ENCODE measurements at places on chromosomes 4 and X.

DNA sequence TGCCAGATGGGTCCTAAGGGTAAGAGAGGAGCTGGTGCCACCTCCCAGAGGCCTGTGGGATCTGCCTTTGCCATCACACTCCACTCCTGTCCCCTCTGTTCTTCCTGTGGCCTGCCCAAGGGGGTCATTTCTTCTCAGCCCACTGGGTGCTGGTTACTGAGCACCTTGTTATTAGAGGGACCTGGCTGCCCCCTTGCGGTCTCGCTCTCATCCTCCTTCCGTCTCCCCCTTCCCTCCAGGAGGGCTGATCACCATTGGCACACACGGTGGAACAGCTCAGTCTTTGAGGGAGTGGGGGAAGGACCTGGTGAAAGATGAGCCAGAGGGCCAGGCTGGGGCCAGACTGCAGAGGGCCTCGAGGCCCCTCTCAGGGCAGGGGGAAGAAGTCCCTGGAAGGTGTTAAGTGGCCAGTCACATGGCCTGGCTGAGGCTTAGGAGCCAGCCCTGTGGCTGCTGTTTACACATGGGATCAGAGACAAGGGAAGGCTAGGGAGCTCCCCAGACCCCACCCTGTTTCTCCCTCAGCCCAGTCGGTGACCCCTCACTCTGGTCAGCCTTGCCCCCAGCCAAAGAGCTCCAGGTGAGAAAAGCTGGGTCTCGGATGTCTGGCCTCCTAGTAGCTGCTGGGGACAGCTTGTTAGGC is 68.1 kb downstream of the MTMR1 start:
- no peak for DNase-seq

DNA sequence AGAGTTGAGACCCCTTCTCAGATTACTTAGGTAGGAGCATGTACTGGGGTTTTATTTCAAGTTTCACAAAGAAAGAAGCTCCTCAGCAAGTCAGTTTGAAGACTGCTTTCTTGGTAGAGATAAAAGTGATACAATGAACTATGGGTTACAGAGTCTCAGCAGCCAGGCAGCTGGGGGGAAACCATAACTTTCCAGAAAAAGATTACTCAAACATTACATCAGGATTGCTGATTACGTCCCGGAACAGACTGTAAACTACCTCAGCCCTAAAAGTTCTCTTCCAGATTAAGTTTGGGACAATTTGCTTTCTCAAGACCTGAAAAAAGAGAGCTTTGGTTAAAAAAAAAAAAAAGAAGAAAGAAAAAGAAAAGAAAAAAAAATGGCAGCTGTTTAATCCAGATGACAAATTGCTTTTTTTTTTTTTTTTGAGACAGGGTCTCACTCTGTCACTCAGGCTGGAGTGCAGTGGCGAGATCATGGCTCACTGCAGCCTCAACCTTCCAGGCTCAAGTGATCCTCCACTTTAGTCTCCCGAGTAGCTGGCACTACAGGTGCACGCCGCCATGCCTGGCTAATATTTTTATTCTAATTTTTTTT is 16.6 kb downstream of the SAT1 start:
- DNase-seq, result no peak

DNA sequence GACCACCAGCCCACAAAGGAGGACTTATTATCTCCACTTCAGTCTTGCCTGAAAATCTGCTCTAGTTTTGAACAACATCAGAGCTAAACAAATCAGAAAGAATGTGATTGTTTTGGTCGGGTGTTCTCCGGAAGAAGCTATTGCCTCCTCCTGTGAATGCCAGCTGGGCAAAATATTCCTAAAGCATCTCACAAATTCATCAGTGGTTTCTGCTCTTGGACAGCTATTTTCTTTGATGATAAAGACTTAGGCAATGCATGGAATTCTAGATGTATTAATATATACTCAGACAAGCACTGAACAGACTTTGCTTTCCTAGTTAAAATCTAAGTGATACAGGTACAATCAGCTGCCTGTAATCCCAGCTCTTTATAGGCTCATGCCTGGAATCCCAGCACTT is 71.8 kb downstream of the ASMT start:
- no peak for DNase-seq

DNA sequence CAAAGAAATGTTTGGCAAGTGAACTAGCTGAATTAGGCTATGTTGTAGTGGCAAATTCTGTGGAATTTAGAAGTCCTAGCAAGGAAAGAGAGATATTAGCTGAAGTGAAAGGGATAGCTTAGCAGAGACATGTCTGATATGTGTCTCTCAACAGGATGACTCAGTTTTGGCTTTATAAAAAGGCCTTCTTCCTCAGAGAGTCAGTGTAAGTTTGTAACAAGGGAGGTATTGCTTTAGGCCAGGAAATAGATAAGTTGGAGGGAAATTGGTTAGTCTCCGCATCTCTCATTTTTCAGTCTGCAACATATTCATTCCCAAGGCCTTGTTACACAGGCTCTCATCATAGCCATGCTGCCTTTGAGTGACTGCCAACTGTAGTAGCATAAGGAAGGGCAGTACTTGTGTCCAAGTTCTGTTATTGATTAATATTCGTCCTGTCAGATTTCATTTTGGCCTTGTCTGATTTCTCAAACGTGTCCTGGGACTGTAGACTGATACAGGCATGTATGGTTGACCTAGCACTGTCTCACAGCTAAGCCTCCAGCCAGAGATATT is 4.0 kb downstream of the TMEM164 start:
- DNase-seq, result no peak

GRCh38 chr4:102076622-102077021 is 268.7 kb downstream of the SLC39A8 start:
- DNase-seq, result no peak

DNA sequence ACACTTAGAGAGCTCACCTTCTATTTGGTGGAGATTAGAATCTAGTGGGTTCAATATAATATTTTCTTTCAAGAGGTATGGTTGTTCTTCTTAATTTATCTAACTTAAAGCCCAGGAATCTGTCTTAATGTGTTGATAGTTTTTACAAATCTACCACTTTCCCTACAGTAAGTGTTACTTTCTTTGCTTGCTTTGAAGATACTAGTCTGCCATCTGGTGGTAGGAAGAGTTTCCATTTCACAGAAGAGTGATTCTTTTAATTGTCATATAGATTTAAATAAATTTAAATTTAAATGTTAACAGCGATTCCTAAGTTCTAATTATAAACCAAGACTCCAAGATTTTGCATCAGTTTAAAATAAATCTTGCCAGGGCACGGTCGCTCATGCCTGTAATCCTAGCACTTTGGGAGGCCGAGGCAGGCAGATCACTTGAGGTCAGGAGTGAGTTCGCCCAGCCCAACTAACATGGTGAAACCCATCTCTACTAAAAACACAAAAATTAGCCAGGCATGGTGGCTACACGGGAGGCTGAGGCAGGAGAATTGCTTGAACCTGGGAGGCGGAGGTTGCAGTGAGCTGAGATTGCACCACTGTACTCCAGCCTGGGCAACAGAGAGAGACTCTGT is 43.5 kb downstream of the NUDT9 start:
- no peak for DNase-seq

DNA sequence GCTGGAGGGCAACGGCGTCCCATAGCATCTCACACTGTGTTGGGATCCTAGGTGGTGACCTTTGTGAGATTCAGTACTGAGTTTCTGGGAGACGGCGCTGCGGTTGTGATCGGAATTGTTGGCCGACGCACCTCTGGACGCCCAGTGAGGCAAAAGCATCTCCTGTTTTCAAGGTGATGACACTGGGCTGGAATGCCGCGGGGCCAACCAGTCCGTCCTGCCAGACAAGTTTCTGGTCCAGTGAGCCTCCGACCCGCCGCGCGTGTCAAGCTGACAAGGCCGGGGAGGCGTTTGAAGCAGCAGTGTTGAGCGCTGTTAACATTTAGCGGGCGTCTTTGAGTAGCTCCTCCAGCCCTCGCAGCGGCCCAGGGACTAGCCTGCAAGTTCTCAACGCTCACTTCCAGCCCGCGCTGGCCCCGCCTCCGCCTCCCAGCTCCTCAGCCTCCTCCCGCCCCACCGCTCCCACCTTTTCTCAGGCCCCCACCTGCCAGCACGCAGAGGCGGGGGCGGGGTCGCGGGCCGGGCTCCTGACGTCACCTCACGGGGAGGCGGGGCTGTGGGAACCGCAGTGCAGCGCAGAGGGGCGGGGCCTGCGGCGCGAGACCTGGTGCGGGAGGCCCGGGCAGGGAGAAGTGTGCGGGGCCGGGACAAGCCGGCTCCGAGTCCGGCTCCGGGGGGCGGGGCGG is 482 bp upstream of the CDS1 start:
- DNase-seq, result peak; percentile 78

- no peak for DNase-seq
Observed at GRCh38 chr4:2092669-2093053, 33.5 kb downstream of the NAT8L start.
